ENCODE measurements at places on chromosomes 1 and 21. TPM values are rescaled to one million over a fixed set of nuclear protein-coding genes. Genes with fewer than 3 reads are reported as not detected.

GRCh38 chr1:210949039-210949438 is 184.9 kb downstream of the KCNH1 start:
- DNase-seq, result no peak

DNA sequence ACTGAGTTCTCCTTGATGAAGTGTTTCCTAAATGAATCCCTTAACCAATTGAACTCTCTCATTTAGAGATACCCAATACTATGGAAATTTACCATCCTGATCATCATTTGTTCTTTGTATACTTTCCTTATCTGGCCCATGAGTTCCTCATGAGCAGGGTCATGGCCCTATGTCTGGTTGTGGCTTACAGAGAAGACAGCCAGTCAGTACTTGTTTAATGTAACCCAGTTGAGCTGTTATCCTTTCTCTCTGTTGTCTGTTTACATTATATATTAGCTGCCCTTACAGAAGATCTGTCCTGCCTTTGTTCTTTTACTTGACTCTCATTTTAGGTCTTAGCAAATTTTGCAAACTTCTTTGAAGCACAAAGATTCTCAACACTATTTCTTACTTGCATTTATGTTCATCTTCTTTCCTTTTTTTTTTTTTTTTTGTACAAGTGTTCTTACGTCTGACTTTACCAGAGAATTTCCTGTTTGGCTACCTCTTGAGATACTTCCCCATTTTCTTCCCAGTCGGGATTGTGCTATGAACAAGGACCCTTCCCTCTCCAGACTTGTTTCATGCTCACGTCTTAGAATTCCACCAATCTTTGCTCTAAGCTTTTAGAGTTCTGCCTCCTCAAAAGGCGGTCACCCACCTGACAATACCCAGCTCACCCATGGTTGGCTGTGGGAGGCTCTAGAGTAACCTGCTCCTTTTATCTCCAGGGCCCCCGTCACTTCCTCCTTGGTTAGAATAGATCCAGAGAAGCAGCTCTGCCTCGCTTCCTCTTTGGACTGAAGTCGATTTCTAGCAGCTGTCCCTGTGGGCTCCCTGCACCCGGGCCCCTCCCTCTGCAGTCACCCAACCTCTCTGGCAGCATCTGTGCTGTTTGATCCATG is 53.6 kb upstream of the RUNX1 start:
- DNase-seq, result peak; percentile 46

DNA sequence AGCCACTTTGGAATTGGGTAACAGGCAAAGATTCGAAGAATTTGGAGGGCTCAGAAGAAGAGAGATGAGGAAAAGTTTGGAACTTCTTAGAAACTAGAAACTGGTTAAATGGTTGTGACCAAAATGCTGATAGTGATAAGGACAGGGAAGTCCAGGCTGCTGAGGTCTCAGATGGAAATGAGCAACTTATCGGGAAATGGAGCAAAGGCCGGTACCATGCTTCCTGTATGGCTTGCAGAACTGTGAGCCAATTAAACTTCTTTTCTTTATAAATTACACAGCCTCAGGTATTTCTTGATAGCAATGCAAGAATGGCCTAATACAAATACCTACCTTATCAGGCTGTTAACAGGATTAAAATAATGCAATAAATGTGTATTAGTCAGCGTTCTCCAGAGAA is 9.4 kb upstream of the TLR5 start:
- DNase-seq, result no peak

GRCh38 chr1:20731057-20731991 is 1.2 kb downstream of the SH2D5 start:
- DNase-seq, result peak; percentile 10

DNA sequence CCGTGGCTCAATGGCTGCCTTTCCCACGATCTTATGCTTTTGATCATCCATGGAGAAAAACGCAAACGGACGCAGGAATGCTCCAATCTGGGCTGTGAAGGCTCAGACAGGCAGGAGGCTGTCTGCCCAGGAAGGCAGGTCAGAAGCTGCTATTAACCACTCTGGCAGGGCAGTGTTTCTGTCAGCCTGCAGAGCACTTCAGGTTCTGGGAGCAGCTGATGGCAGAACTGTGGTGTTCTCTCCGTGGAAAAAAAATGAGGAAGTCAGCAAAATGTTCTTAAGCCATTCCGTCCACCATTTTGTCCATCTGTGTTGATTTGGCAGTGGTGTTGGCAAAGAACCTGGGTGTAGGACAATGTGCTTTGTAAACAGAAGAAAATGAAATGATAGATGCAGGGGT is 91.7 kb downstream of the SIM2 start:
- no peak for DNase-seq

RHEX gene
- total RNA-seq, result not detected

GRCh38 chr1:204359474-204360255 is at the start of gene PLEKHA6:
Gene PLEKHA6, minus strand, starts transcription at chr1:204359929. Its CDS starts 86,202 bp downstream, at chr1:204273727.
- DNase-seq, result peak; percentile 34

GRCh38 chr1:212477680-212478466 is 45.2 kb downstream of the NENF start:
- DNase-seq, result no peak

DNA sequence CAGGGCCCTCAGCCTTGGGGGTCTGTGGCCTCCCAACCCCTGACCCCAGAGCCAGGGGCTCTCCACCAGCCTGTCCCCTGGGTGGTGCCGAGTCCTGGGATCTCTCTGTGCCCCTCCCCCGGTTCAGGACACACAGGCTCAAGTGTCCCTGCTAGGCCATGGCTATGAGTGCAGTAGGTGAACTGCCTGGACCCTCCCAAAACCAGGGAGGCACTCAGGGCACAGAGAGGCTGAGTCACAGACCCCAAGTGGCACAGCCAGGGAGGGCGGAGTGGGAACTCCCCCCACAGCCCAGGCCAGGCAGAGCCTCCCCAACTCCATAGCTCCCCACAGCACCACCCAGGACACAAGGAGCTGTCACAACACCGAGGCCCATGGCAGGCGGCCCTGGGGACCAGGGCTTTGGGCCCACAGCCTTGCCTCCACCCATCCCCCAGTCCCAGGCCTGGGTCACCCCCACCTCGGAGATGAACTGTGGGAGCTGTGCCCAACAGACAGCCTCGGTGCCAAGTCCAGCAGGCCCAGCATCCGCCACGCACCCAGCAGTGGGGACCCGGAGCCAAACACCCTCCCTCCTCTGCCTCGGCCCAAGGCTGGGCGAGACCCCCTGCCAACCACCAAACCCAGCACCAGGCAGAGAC is 3.2 kb downstream of the DVL1 start:
- DNase-seq, result no peak

NDC1 gene
- total RNA-seq, result 32.0 TPM

GRCh38 chr1:109935451-109935900 is 24.8 kb downstream of the CSF1 start:
- no peak for DNase-seq

DNA sequence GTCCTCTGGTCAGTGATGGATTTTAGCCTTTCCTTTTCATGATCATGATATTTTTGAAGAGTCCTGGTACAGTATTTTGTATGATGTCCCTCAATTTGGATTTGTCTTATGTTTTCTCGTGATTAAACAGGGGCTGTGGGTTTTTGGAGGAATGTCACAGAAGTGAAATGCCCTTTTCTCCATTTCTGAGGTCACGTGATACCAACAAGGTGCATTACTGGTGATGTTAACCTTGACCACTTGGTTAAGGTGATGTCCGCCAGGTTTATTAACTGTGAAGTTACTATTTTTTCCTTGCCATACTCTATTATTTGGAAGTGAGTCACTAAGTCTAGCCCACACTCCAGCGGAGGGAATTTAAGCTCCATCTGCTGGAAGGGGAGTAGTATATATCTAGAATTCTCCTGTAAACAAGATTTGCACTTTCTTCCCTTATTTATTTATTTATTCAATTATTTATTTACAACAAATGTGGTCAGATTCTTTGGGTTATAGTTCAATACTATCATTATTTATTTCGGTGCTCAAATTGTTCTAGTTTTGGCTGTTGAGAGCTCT is 123.4 kb downstream of the HIVEP3 start:
- DNase-seq, result no peak

GRCh38 chr1:2473198-2473597 is 2.9 kb upstream of the PLCH2 start:
- no peak for DNase-seq

DNA sequence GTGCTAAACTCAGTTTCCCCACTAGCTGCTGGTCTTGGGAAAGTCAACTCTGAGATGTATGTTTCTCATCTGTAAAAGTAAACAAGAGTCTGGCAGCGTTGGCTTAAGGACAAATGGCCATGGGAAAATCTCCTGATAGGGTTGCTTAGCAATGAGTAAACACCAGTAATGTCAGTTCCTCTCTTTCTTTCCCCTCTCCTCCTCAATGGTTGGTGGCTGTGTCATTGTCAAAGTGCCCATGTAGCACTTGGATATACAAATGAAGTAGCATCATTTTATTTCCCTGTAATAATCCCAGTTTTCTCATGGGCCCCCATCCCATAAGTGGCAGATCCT is 2.2 kb upstream of the FYB2 start:
- no peak for DNase-seq

All from activated CD4-positive, alpha-beta memory T cell treated with anti-CD3 and anti-CD28 coated beads for 36 hours (primary cell).